Ecto neural progenitor cell (in vitro differentiated cells): ENCODE measurements at places on chromosomes 12 and 14.

- no peak for DNase-seq
Observed at GRCh38 chr14:94936401-94936892, 166.5 kb upstream of the GSC start.

- DNase-seq = no peak
Observed at GRCh38 chr12:100403446-100403845, 46.6 kb downstream of the SLC17A8 start.

DNA sequence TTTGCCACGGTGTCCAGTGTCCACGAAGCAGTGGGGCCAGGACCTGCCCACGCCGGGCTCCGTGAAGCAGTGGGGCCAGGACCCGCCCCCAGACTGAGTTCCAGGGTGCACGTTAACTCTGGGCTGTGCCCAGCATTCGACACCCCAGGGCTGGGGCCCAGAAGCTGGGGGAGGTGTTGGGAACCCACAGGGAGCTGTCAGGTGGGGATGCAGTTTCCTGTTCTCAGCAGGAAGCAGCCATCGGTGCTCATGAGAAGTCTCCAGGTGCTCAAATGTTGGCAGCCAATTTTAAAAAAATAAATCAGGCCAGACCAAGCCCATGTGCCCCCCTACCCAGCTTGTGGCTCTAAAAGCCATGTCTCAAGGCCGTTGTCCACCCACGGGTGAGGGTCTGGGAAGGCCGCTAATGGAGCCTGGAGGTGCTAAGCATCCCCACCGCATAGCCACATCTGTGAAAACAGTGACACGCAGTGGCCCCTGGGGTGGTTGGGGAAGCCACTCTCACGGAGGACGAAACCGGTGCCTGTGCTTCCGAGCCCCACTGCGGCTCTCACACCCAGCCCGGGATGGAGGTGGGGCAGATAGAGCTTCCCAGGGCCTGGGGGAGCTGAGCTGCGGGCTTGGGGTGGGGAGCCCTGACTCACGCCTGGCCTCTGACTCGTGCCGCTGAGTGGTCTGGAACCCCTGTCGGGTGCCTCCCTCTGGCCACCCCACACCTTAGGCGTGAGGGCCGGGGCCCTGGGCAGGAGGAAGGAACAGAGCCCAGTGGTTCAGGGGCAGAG is 53.5 kb downstream of the FBRSL1 start:
- DNase-seq = no peak

- DNase-seq = peak; percentile 50
Observed at GRCh38 chr14:32078023-32078857, 1.1 kb downstream of the ARHGAP5 start.
